ENCODE measurements at places on chromosomes 7 and 10.

- DNase-seq, result no peak
Observed at GRCh38 chr7:10724449-10724848, 249.2 kb upstream of the PHF14 start.

- no peak for DNase-seq
Observed at GRCh38 chr10:48685731-48686130, 1.1 kb downstream of the WDFY4 start.

DNA sequence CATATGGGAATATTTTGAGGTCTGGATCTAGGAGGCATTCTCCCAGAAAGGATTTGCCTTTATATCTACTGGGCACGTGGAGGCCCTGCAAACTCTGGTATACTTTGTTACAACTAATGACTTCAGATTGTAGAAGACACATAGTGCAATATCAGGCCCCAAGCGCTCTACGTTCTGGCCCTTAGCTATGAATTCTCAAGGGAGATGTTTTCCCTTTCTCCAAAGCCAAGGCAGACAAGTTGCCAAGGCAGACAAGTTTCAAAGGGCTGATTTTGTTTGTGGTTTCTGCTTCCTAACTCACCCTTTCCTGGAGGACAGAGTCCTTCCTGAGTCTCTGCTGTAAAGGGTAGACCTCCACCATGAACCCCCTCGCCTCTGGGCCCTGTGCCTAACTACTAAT lies 99.4 kb upstream of the CTTNBP2 start:
- DNase-seq, result no peak

GRCh38 chr7:137940656-137941518 lies 61.0 kb downstream of the CREB3L2 start:
- no peak for DNase-seq

All from CD4-positive, alpha-beta T cell treated with Interleukin-12 subunit alpha and Interleukin-12 subunit beta, for 1 hour (primary cell).